ENCODE measurements at places on chromosomes 11 and 22.

GRCh38 chr11:120147094-120147949 lies 9.4 kb upstream of the TRIM29 start:
- no peak for DNase-seq

DNA sequence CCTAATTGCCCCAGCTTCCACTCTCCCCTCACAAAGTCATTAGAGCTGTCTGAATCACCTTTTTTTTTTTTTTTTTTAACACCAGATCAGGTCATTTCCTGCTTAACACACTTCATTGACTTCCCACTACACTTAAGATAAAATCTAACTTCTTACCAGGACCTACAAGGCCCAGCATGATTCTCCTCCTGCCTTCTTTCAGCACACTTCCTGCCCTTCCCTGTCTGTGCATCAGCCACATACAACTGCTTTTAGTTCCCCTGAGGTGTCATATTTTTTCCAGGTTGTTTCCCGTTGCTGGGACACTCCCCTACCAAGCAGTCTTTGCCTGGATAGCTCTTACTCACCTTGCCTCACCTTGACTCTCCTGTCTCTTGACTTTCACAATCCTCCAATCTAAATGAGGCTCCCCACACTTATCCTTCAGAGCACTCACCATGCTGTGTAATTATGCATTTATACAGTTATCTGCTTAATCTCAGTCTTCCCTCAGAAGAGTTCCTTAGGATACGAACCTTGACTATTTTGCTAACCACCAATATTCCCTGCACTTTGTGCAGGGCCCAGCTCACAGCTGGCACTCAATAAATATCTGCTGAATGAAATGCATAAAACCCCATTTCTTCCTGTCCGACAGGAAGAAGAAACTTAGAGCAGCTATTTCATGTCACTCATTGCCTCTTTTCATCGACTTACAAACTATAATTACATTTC lies 96.6 kb upstream of the AKIP1 start:
- peak; percentile 53 for DNase-seq

DNA sequence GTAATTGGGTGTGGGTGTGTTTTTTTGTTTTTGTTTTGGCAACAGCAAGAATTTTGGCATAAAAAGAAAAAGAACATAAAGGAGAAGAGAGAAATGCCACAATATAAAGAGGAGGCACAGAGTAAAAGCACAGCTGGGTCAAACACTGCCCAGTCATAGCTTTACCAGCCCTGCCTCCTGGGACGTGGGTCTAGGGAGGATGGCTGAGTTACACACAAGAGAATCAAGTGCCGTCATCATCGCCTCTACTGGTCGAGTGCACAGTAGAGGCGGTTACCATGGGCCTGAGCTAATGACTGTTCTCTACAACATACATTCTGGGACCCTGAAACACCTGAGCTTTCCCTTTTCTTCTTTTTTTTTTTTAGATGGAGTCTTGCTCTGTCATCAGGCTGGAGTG lies 87.6 kb upstream of the BID start:
- DNase-seq = no peak

GRCh38 chr11:86182976-86183584 lies 61.5 kb upstream of the EED start:
- no peak for DNase-seq

- DNase-seq = no peak
Measured at GRCh38 chr11:2315395-2316168, 13.8 kb downstream of the TSPAN32 start.

GRCh38 chr22:33105501-33105911 lies 47.3 kb upstream of the SYN3 start:
- no peak for DNase-seq

GRCh38 chr11:57311109-57311936 lies 13.4 kb downstream of the TNKS1BP1 start:
- DNase-seq = no peak

- DNase-seq = no peak
Measured at GRCh38 chr11:74321487-74322188, 10.2 kb upstream of the P4HA3 start.

- DNase-seq = no peak
Measured at GRCh38 chr11:35313760-35314153, 105.6 kb downstream of the SLC1A2 start.

- no peak for DNase-seq
Measured at GRCh38 chr11:101586965-101587364, 3.2 kb upstream of the TRPC6 start.

DNA sequence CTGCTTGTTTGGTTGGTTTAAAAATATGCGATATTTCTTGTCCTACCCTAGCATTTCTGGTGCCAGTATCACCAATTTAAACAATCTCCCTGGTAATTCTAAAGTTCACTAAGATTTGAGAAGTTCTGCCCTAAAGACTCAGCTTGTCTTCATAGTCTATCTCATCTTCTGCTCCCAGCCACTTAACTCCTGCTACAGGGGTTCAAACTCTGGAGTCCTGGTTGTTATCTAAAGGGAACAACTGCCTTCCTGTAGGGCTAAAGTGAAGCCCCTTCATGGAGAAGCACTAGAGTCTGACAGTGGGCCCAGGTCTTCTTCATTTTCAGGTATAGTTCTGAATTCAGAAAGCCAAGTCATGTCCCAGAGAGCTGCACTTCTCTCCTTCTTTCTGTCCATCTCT lies 73.2 kb downstream of the CTNND1 start:
- DNase-seq = no peak

DNA sequence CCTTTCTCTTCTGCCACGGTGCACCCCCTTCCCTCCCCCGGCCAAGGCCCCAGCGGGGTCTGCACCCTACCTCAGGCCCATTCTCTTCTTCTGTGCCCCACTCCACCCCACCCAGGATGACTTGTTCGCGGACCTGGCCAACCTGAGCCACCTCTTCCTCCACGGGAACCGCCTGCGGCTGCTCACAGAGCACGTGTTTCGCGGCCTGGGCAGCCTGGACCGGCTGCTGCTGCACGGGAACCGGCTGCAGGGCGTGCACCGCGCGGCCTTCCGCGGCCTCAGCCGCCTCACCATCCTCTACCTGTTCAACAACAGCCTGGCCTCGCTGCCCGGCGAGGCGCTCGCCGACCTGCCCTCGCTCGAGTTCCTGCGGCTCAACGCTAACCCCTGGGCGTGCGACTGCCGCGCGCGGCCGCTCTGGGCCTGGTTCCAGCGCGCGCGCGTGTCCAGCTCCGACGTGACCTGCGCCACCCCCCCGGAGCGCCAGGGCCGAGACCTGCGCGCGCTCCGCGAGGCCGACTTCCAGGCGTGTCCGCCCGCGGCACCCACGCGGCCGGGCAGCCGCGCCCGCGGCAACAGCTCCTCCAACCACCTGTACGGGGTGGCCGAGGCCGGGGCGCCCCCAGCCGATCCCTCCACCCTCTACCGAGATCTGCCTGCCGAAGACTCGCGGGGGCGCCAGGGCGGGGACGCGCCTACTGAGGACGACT lies 15.9 kb downstream of the RTN4RL2 start:
- DNase-seq = no peak

GRCh38 chr11:121029153-121029552 lies 5.3 kb downstream of the TBCEL start:
- DNase-seq = no peak

DNA sequence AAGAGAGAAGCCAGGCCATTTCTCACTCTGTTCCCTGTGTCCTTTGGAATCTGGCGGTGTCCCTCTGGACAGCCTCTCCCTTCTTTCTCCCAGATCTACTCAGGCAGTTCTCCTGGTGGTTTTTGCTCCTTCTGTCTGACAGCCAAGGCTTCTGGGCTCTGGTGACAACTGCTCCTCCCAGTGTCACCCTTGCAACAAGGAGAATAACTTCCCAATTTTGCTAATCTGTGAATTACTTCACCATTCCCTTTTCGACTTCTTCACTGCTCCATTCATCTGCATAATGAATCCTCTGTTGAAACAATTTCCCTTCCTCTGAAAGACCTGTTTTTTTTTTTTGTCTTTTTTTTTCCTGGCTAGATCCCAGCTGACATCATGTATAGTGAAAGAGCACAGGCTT lies 56.3 kb upstream of the PDE3B start:
- DNase-seq = no peak

DNA sequence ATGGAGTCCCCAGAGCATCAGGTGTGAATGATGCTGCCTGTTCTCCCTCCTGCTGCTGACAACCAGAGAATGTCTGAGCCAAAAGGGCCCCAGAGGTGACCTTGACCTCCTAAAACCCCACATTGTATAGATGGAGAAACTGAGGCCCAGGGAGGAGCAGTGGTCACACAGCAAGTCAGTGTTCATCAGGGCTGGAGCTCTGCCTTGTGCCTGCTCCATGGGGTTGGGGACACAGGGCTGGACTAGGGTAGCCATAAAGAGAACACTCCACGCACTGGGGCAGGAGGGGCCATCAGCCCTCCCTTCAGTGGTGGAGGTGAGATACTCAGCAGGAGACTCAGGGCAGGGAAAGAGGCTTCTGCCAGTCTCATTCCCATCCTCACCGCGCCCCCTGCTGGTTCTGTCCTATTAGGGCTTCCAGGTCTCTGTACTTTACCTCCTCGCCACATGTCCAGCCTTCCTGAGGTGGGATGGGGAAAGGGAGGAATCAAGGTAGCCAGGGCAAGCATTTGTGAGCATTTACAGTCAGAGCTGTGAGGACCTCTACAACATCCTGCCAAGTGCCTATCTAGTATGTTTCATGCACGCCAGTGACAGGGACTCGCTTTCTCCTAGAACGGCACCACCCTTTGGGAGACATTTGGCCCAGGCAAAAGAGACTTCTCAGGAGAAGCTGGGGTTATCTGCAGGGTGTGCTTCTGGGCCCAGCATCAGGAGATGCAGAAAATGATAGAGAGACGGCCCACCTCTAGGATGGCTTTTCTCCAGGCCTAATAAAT lies 43.2 kb downstream of the NEU3 start:
- peak; percentile 19 for DNase-seq

- no peak for DNase-seq
Measured at GRCh38 chr11:44628730-44629700, 63.6 kb downstream of the CD82 start.

DNA sequence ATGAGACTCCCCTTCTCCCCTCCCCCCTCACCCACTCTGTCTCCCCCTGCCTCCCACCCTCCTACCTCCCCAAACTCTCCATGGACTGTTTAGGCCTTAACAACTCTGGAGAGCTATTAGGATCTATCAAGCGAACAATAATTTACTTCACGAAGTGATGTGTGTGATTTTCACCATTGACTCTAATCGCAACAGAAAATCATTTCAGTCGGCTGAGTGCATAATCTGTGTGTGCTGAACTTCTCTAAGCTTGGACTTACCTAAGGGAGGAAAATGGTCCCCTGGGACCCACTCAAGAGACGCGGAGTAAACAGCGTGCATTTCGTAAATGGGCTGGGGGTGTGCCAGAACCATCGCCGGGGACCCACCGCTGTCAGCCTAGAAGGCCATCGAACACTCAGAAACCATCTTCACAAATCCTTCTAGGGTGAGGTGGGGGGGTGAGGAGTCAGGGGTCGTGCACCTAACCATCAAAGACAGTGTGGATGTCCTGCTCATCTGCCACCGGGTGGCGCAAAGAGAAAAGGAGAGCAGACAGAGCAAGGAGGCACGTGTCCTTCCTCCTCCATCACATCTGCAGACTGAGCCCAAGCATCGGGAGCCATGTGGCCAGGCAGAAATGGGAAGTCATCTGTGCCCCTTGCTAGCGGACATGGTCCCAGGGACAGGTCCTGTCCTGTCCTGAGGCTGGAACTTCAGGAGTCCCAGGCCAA lies 62.1 kb upstream of the NUP50 start:
- no peak for DNase-seq

- DNase-seq = no peak
Measured at GRCh38 chr11:84906995-84907394, 720.1 kb downstream of the DLG2 start.

- no peak for DNase-seq
Measured at GRCh38 chr11:15136166-15136565, 21.4 kb downstream of the INSC start.

DNA sequence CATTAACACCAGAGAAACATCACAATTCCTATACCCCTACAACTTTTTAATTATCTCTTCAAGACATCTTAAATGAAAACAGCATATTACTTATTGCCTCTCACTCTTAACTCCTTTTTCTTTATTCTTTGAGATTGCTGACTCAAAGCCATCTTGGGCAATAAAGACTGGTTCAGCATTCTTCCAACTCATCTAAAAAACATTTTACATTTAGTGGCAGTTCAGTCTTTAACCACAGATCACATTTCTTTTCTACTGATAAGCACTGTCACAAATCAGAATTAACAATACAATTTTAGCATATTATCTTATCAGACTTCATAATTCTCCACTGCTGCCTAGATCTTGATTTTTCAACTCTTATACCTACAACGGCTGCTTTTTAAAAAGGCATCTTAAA lies 34.0 kb downstream of the SIK3 start:
- no peak for DNase-seq

DNA sequence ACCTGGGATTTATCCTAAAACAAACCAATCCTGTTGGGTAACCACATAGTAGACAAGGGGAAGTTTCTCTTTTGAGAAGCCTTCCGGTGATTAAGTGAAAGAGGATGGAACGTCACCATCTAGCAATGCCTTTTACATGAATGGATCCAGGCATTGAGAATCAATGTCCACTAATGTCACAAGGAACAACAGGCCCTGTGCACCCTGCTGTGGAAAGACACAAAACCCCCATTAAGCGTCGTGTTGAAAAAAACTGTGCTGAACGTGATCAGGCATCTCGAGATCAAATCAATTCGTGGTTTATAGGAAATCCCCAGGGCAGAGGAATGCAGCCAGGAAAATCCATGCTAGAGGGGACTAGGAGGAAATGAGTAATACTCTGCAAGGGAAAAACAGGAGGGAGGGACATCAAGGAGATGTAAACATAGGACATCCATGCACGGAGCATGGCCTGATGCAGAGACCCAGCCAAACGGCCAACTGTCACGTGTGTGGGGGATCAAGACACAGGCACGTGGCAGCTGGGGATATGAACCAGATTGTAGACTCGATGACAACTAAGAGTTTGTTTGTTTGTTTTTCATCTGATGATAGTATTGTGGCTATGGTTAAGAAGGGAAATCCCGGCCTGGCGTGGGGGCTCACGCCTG lies 38.6 kb upstream of the CARS1 start:
- DNase-seq = no peak
